ENCODE measurements at places on chromosomes 4 and X.

GRCh38 chr4:36244257-36245082 is at the start of gene ARAP2:
ARAP2 (minus strand) TSS chr4:36244514; CDS start chr4:36229486, 15,028 bp downstream.
- DNase-seq: no peak

- no peak for DNase-seq
These were observed 21.3 kb upstream of the FTHL17 start for GRCh38 chrX:31092970-31093638.

DNA sequence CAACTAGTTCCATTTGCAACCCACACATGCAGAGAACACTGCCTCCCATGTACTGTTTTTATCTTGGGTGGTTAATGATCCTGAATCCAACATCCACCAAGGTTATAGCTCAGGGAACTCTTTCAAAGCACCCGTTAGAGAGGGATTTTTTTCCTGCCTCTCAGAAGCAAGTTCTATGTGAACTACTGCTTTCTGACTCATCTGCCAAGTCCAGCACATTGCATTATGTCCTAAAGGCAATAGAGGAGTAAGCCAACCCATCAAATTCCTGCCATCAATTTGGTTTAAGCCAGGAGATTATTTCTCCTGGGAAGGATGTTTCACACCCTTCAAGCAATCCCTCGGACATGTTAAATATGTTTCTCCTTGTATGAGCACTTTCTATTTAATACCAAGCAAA is 334.5 kb downstream of the GASK1B start:
- no peak for DNase-seq

DNA sequence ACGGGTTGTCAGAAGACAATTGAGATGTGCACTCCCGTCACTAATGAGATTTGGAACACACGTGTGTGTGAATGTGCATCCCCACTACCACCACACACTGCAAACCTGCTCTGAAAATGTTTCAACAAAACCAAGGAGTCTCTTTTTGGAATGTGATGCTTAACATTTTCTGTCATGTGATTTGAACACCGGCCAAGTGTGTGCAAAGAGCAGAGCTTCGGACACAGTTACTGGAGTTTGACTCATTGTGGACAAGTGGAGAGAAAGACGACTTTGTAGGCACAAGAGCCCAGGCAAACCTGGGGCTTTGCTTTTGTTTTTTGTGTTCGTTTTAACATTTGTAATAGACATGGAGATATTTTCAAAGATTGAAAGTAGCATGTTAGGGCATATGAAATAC is 49.2 kb downstream of the CCKAR start:
- DNase-seq: no peak

GRCh38 chr4:109939190-109939589 is 26.5 kb downstream of the EGF start:
- DNase-seq: no peak

DNA sequence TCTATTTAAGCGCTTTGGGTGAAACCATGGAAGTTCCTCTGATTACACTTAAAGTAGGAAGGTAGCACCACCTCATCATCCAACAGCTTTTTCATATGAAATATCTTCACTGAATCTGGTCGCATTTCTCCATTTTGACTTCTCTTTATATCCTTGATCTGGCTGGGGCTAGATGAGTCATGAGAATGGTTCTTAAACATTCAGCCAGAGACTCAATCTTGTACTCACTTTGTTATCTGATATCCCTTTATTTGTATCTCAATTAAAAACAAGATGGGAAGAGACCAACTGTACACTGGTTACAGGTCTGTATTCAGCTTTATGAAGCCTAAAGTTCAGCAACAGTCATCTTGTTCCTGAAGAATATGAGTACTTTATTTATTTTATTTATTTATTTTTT is 84.9 kb downstream of the CBLL2 start:
- DNase-seq: no peak

DNA sequence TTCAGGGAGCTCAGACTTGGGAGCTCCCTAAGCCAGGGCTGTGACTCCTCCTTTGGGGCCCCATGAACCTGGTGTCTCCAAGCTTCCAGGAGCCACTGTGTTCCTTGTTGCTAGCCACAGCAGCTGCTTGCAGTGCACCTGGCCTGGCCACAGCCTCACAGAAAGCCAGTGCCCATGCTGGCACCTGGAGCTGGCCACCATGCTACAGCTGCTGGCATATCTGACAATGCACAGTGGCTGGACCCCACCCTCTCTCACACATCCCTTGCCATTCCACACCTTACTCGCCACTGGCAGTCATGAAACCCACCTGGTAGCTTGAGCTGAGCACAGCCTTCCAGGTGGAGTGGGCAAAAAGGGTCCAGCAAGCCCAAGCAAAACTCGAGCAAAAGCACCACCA is 441.7 kb downstream of the ARAP2 start:
- DNase-seq: no peak

DNA sequence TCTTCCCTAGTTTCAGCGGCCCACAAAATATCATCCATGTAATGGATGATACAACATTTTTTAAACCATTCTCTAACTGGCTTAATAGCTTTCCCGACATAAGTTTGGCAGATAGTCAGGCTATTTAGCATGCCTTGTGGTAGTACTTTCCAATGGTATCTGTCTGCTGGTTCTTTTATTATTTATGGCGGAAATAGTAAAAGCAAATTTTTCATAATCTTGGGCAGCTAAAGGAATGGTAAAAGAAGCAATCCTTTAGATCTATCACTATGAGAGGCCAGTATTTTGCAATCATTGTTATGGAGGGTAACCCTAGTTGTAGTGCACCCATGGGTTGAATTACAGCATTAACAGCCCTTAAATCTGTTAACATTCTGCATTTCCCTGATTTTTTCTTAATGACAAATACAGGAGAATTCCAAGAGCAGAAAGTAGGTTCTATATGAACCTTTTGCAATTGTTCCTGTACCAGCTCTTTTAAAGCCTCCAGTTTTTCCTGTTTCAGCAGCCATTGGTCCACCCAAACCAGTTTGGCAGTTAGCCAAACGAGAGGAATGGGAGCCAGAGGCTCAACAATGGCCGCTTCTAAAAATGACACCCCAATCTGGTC is 14.3 kb upstream of the HSD17B11 start:
- no peak for DNase-seq

- DNase-seq: no peak
These were observed 1.2 kb downstream of the SOD3 start for GRCh38 chr4:24796620-24797019.

- no peak for DNase-seq
These were observed 943.2 kb upstream of the AGA start for GRCh38 chr4:178385481-178385880.

DNA sequence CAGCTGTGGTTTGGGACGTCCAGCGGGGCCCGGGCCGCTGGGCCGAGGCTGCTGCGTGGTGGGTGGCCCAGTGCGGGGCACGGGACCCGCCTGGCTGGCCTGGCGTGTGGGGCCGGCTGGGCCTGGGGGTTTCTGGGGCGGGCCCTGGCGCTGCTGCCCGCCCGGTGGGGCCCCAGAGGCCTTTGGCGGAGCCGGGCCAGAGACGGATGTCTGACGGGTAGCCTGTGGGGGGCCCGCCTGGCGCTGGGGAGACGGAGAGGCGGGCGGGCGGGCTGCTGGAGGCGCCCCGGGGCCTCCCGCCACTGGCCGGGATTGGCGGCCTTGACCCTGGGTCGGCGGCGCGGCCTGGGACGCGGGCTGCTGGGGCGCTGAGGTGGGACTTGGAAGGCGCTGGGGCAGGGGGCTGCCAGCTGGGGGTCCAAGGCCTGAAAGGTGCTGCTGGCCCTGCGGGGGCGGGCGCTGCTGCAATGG is 8.1 kb upstream of the TIMP1 start:
- no peak for DNase-seq

DNA sequence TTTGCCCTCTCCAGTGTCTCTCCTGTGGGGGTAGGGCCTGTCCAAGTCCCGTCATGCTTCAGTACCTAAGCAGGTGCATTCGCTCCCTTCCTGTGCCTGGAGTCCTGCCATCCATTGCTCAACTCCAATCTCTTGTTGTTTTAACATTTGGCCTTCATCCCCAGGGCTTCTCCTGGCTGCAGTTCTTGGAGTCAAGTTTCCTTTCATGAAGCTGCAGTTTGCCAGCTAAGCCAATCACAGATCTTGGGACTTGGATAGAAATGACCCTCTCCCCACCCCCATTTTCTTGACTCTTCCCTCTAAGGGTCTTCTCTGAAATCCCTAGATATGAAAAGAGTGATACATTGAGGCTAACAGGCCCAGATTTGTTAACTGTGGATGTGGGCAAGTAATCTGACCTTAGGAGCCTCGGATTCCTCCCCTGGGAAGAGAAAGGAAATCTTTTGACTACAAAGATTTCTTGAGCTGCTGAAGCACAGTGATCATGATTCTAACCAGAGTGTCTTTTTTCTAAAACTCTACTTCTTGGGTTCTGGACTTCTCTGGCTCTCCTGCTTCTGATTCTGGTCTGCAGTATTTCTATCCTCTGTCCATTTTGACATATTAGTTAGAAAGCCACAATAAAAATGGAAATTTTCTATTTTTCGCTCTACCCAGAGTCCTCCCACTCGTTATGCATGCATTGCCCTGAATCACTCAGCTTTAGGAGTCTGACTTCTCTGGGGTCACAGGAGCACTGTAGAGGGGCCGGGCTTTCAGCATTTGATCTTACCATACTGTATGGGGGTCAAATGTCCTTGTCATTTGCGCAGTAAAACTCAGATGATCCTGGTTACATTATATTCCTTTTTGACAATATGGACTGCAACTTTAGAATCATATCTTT is 61.0 kb downstream of the CHRNA9 start:
- DNase-seq: no peak

GRCh38 chrX:15849555-15849954 is 5.1 kb downstream of the AP1S2 start:
- no peak for DNase-seq

GRCh38 chrX:128818690-128819089 is 704.6 kb downstream of the SMARCA1 start:
- DNase-seq: no peak

DNA sequence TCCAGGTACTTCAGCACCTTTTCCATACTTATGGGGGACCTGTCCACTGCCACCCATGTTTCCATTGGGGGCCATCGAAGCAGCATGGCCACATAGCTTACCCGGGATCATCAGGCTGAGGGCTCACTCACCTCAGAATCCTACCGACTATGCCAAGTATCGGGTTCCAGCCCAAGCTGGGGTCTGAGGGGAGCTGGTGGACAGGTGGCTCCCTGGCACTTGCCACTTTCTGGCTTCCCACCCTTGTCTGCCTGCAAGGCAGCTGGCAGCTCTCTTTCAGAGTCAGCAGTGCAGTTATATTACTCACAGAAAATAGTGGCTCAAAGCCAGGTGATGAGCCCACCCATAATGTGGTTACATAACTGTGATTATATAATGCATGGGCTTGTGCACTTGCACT is 1153.8 kb downstream of the STIM2 start:
- DNase-seq: no peak

- no peak for DNase-seq
These were observed 2.9 kb upstream of the GALNT7 start for GRCh38 chr4:173165706-173166105.

DNA sequence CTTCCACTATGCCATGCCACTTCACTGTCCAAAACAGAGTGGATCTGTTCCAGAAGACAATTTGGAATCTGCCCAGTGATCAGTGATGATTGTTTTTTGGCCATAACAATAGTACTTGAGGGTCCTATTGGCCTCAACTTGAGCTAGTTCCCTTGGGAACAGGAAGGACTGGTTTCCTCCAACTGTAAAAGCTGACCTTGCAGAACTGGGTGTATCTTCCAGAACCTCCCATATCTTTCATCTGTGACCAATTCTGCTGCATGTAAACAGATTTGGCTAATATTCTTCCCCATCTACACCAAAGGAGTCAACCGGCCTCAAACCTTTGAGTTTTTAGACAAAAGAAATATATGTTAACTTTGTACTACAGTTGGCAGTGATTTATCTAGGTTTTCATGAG is 165.1 kb upstream of the TRPC5 start:
- no peak for DNase-seq

- no peak for DNase-seq
These were observed 3.0 kb downstream of the FNIP2 start for GRCh38 chr4:158771776-158772175.

DNA sequence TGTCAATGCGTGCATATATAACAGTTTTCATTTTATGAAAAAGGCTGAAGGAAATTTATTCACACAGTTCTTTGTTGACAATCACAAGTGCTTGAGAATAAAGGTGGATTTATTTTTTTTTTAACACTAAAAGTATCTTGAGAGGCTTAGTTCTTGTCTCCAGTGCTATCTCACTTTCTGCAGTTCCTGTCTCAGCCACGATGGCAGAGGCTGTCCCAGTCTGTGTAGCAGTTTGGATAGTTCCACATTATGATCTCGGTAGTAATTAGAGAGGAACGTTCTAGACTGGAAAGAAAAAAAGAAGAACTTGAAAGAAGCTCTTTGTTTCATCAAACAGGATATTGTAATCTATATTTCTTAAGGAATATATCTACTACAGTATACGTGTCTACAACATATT is 229.0 kb downstream of the UGT8 start:
- DNase-seq: no peak
